Fibroblast of skin of left biceps (primary cell): ENCODE measurements at places on chromosomes 1 and 21.

GRCh38 chr1:31182352-31182751 lies 57.3 kb downstream of the NKAIN1 start:
- peak; percentile 85 for DNase-seq

DNA sequence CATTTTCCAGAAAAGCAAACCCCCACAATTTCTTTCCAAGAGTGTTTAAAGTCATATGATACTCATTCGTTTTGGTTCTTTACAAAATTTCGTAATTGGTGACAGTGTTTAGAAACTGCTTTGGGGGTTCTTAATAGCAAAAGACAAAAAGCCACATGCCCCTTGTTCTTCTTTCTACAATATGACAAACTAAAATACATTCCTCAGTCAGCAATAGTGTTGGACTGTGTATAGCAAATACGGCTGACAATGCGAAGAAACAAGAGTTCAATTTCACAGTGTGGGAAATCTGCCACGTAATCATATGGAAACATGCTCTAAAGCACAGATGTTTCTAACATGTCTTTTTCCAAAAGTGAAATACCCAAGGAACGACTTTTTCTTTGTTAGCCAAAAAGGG lies 7.6 kb upstream of the IFNAR1 start:
- DNase-seq, result no peak

- DNase-seq, result no peak
Measured at GRCh38 chr1:1922956-1923833, 4.1 kb upstream of the TMEM52 start.

GRCh38 chr1:211013346-211014240 lies 120.4 kb downstream of the KCNH1 start:
- DNase-seq, result no peak

- DNase-seq, result no peak
Measured at GRCh38 chr1:30678209-30678608, 45.2 kb downstream of the MATN1 start.

DNA sequence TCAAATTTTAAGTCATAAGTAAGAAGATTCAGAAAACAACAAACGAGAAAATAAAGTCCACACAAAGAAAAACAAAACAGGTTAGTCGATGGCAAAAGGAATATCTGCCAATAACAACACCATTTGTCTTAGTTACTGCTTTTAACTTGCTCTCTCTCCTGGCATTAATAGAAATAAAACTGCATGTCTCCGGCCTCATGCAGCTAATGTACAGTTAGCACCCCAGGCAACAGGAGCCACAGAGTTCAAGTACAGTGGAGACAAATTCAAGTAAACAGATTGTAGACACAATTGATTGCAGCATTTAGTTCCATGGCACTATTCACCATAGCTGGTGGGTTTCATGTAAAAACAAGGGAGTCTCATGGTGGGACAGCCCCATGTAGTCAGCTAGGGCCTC lies 33.5 kb downstream of the SUSD4 start:
- no peak for DNase-seq

GRCh38 chr1:51760872-51761271 lies 117.7 kb downstream of the NRDC start:
- no peak for DNase-seq

GRCh38 chr1:109864930-109865612 lies 45.6 kb upstream of the CSF1 start:
- DNase-seq, result peak; percentile 71

DNA sequence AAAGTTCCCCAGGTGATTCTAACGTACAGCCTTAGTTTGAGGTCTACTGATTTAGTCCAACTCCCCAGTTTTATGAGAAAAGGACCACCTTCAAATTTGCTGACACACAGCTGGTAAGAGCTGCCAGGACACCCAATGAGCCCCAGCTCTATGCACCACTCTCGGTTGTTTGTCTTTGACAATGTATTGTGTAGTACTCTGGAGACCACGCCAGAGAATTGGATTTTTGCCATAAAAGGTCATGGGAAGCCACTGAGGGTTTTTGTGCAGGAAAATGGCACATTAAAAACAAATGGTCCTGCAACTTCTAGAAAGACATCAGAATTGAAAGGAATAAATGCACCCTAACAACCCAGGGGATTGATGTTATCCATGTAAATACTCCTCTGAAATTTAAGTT lies 7.1 kb upstream of the IER5 start:
- DNase-seq, result no peak

DNA sequence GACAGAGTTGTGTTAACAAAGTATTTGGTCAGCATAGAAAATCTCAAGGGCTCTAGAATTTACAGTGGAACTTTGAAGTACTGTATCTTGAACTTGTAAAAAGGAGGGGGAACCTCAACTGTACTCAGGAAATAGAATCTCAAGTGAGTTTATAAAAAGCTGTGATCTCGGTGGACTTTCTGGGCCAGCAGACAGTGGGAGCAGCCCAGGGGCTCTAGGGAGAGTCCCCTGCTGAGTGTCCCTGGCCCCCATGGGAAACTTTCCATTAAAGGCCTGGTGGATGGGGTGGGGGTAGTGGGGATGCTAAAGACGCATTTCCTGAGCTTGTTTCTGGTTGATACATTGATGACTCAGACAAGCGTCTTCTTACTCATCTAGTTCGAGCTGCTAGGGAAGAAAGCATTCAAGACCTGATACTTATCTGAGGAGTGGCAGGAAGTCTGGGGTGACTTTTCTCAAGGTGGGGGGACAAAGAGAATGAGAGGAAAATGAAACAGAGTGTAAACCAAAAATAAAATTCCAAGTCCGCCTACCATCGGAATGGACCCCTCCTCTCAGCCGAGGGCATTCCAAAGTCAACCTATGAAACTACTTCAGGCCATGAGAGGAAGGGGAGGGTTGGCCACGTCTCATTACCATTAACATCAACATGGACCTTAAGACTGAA lies 65.5 kb downstream of the NID1 start:
- peak; percentile 70 for DNase-seq
